ENCODE measurements at places on chromosomes 4 and X.
A peak's percentile ranks its signal among the peaks of the same experiment; 100 is the strongest.

GRCh38 chrX:133511041-133511440 is 95.8 kb upstream of the GPC4 start:
- no peak for DNase-seq

DNA sequence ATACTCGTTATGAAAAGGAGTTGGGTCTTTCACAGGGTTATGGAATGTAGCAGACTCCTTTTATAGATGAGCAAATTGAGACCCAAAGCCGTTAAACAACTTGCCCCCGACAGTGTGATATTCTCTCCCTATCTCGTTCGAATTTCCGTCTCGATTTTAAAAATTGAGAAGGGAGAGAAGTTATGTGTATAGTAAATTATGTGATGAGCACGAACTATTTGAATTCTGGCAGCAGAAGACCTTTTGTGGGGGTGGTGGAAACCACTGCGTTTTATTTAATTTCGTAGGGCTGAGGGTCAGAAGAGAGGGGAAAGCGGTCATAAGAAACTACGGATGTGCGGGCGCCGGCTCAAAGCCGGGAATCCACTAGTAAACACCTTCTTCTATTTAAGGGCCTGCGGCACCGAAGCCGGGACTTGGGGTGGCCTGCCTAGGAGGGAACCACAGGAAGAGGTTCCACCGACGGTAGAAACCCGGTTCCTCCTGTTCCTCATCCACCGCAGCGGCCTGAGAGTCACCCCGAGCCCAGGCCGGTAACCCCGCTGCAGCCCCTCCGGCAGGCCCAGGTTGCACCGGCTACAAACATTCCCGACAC is 1.5 kb upstream of the DDX3X start:
- peak; percentile 51 for DNase-seq

DNA sequence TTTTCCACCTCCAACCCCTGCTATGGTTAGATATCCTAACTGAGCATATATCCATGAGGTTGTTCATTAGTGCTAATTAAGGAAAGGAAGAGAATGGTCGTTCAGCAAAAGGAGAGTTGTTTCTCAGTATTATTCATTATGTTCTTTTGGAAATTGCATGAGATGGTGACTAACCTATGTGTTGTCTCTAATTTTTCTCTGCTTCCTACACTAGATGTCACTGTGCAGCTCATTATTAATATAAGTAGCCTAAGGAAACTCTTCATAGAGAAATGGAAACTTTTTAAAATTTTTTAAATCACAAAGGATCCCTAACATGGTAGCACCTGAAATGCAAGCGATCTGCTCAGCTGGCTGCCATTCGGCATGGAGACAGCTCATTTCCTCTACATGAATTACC is 67.7 kb upstream of the FAM9A start:
- no peak for DNase-seq

GRCh38 chrX:15158736-15159406 is 111.0 kb downstream of the ASB9 start:
- DNase-seq, result no peak

DNA sequence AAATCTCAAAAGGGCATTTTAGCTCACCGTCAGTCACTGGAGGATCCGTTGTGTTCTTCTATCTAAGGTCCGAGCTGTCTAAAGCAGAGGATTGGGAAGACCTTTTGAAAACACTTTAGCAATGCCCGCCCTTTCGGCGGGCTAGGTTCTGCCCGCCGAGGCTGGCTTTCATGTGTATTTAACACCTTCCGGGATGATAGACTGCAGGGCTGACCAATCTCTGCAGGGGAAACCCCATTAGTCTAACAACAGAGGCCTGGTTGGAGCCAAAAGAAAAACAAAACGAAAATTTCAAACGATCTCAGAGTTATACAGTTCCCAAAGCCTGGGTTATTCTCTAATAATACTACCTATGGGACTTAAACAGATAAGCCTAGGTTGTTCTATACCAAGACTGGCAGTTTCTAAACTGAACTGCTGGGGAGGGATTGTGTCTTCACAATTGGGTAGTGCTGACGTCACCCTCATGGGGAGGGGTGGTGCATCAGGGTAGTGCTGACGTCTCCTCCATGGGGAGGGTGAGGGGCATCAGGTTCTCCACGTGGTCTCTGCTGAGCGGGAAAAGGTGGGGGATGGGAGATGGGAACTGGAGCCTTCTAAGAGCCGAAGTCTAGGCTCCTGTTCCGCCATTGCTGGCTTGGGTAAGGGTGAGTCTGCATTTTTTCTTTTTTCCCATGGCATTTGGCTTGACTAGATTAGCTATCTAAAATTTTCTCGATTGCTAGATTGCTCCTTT is 14.8 kb upstream of the CUL4B start:
- no peak for DNase-seq

DNA sequence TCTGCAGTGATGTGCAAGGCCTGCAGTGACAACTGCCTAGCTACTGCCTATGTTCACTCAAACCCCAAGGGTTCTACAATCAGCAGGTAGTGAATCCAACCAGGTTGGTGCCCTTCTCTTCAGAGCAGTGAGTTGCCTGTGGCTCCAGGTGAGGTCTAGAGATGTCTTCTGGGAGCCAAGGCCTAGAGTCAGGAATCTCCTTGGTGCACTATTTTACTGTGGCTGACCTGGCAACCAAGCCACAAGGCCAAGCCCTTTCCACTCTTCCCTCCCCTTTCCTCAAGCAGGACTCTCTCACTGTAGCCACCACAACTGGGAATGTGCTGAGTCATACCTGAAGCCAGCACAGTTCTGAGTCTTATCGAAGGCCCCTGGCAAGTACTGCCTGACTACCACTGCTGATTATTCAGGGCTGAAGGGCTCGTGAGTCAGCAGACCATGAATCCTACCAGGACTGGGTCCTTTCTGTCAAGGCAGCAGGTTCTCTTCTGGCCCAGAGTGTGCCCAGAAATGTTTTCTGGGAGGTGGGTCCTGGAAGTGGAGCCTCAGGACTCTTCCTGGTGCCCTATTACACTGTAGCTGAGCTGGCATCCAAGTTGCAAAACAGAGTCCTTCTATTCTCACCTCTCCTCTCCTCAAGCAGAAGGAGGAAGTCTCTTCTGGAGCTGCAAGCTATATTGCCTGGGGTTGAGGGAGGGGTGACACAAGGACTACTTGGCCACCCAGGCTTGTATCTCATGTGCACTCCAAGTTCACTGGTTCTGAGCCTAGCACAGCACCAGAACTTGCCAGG is 111.6 kb downstream of the BTC start:
- DNase-seq, result no peak

DNA sequence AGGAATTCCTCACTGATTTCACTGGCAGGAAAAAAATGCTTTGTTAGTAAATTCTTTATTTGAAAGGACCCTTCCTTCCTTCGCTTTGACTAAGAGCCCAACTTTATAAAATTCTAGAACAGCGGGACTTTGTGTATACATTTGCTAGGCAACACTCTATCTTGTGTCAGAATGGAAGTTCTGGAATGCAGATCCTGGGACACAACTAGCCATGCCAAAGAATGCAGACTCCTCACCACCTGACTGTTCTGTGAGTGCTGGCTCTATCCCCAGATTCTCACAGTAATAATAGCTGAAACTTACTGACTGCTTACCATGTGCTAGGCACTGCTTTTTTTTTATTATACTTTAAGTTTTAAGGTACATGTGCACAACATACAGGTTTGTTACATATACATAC is 73.3 kb upstream of the ZDHHC15 start:
- no peak for DNase-seq

DNA sequence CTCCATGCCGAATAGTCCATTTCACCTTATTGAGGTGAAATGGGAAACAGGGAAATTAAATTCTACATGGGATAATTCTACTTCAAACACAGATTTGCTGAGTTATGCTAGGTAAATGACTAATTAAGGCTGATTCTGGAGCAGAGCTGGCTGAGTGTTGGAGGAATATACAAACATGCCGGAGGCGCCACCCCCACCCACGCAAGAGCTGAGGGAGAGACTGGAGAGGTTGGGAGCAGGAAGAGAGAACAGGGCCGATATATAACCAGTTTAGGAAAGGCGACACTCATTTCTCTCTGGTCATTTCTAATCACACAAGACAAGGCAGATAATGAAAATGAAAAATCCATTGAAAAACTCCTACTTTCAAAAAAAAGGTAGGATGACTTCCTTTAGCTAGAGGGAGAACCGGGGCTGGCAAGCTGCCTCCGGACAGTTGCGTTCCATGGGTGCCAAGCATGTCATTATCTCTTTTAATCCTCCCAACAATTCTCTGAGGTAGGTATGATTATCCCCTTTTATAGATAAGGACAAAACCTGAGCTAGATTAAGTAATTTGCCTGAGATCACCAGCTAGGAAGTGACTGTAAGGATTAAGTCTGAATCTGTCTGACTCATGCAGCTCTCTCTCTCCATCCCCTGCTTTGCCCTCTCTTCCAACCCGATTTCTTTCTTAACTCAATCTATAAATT is 27.6 kb upstream of the CFAP299 start:
- peak; percentile 81 for DNase-seq

- peak; percentile 31 for DNase-seq
Measured at GRCh38 chrX:149825424-149825823, 43.7 kb downstream of the MAGEA9 start.

GRCh38 chrX:136143711-136144110 is 3.6 kb upstream of the FHL1 start:
- DNase-seq, result no peak

DNA sequence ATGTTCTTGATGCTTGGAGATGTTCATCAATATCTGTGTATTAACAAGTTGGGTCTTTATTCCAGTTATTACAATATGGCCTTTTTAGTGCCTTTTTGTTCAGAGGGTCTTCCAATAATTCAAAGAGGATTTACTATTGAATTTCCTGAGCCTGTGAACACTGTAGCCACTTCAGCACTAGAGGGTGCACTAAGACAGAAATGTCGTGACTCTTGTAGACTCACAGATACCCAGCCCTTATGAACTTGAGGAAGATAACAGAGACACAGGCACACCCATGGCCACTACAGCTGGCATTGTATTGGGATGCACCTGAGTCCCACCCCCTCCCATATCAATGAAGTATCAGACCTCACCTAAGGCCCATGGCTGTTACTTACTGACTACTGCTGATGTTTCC is 54.4 kb upstream of the ACTRT1 start:
- peak; percentile 29 for DNase-seq

DNA sequence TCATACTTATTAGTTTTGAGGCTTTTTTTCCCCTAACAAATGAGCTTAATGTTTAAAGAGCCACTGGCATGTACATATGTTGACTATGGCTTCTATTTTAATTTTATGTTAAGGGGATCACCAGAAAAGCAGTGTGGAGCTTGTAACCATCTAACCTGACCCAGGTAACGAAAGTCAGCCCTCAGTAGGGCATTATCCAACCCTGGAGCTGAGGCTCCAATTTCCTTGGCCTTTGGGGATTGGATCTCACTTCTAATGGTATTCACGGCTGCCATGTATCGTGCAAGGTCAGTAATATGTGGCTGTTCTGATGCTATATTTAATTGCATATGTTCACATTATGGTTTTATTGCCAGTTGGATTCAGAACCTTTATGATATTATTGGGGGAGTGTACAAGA is 75.2 kb upstream of the CCSER1 start:
- DNase-seq, result no peak

- peak; percentile 43 for DNase-seq
Measured at GRCh38 chrX:13078739-13079444, 34.5 kb upstream of the FAM9C start.

- DNase-seq, result no peak
Measured at GRCh38 chrX:53330331-53330730, 48.9 kb upstream of the IQSEC2 start.

- no peak for DNase-seq
Measured at GRCh38 chr4:51851090-51851936, 8.4 kb downstream of the DCUN1D4 start.

GRCh38 chrX:28273736-28274135 is 292.5 kb upstream of the DCAF8L1 start:
- no peak for DNase-seq

DNA sequence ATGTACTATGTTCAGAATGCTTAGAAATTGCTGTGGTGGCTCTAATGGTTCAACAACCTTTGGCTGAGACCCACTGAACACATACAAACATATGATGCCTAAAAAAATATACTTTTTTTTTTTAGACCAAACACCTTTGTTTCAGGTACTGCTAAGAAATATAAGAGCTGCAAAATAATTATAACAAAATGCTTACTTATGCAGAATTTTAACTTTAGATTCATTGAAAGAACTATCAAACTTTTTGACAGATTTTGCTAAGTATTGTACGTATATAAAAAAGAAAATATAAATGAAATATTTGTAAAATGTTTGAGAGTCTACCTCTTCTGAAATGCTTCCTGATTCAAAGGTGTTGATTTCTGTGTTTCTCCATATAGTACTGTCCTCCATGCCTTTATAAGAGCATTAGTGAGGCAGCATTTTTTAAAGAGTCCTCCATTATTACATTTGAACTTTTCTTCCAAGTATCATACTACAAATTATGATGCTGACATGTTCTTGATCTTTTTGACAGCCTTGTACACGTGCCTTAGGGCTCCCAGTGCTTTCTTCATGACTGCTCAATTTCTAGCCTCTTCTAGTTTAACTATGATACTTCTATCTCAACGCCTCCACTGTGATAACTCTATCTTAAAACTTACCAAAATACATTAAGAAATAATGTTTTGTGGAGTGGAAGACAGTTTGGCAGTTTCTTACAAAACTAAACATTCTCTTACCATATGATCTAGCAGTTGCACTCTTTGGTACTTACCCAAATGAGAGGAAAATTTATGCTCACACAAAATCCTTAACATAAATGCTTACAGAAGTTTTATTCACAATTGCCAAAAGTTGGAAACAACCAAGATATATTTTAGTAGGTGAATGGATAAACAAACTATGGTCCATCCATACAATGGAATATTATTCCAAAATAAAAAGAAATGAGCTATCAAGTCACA is 212.2 kb upstream of the MAB21L2 start:
- no peak for DNase-seq

DNA sequence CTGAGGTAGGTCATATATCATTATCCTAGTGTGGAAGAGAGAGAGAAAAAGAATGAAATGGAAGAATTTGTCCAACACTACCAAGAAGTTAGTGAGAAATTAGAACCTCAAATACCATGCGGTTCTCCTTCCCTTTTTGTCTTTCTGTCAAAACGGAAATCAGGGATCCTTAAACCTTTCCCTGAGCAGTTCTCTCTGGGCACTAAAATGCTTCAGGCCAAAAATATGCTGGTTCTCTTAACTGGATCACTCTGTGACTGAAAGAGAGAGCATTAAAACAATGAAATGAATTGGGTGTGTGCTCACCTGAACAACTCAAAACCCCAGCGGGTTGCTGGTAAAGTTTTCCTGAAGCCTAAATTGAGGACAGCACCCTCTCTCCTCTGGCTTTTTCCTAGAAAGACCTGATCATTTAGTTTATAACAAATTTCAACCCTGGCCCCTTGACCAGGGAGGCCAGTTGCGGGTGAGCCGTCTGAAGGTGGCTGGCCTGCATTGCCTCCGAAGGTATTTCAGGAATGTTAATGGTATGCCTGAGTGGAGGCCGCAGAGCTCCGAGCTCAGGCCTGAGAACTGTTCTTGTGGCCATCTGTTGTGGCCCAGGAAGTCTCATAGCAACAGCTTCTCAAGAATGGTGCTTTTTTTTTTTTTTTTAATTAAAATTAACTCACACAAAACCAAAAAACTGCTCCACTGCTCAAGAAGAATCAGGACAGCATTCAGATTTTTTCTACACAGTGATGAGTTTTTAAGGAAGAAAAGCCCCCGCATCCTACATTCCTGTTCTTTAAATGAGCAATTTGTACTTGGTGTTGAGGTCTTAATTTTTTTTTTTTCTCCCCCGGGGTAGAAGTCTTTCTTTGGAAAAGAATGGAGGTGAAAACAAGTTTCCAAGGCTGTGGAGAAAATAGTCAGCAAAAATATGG is 155.1 kb downstream of the SHROOM3 start:
- no peak for DNase-seq
